ENCODE measurements at places on chromosomes 1 and 21. TPM values are rescaled to one million over a fixed set of nuclear protein-coding genes. Genes with fewer than 3 reads are reported as not detected.

PHC2 gene
- total RNA-seq = 137 TPM

ILDR2 gene
- total RNA-seq = 153 TPM

NBPF10 gene
- 2.0 TPM for total RNA-seq

TFF3 gene
- total RNA-seq = 3.6 TPM

NCDN gene
- total RNA-seq = 40.8 TPM

FLAD1 gene
- total RNA-seq = 21.3 TPM

OR6K6 gene
- not detected for total RNA-seq

ANKRD35 gene
- 4.6 TPM for total RNA-seq

CD53 gene
- total RNA-seq = 11.1 TPM

TAF13 gene
- 46.1 TPM for total RNA-seq

GBP4 gene
- total RNA-seq = 6.5 TPM

TINAGL1 gene
- 68.1 TPM for total RNA-seq

MEX3A gene
- 37.0 TPM for total RNA-seq

CACYBP gene
- total RNA-seq = 122 TPM

DMRTA2 gene
- 3.1 TPM for total RNA-seq

AGT gene
- total RNA-seq = 4.8 TPM

KISS1 gene
- total RNA-seq = not detected

OR6K3 gene
- not detected for total RNA-seq

FCRL4 gene
- total RNA-seq = not detected

GPR157 gene
- total RNA-seq = 2.5 TPM

KCNJ9 gene
- total RNA-seq = 4.1 TPM

HES2 gene
- 1.2 TPM for total RNA-seq

RORC gene
- total RNA-seq = 1.6 TPM

DNASE2B gene
- total RNA-seq = 3.0 TPM

ZNF593OS gene
- total RNA-seq = 41.3 TPM

KCNA2 gene
- 12.1 TPM for total RNA-seq

TMEM82 gene
- total RNA-seq = not detected

PLA2G2D gene
- not detected for total RNA-seq

OR2T35 gene
- not detected for total RNA-seq

DENND2D gene
- total RNA-seq = 6.2 TPM

G0S2 gene
- 9.5 TPM for total RNA-seq

IFNAR2 gene
- total RNA-seq = 12.8 TPM

RNU1-2 gene
- under 0.01 TPM for total RNA-seq

C1orf116 gene
- total RNA-seq = 2.9 TPM

CDC42BPA gene
- total RNA-seq = 135 TPM

KRTAP7-1 gene
- total RNA-seq = not detected

OVAAL gene
- not detected for total RNA-seq

ST6GALNAC3 gene
- 39.9 TPM for total RNA-seq

RAB7B gene
- 5.3 TPM for total RNA-seq

ORC1 gene
- 3.1 TPM for total RNA-seq

TIE1 gene
- total RNA-seq = 33.0 TPM

SMIM1 gene
- 2.1 TPM for total RNA-seq

PROK1 gene
- not detected for total RNA-seq

NBPF9 gene
- 25.8 TPM for total RNA-seq

CNIH3 gene
- 4.1 TPM for total RNA-seq

All from camera-type eye (tissue), 1 donor.